Fibroblast of skin of right quadriceps (primary cell): ENCODE measurements at places on chromosomes 12 and 14.
A peak's percentile ranks its signal among the peaks of the same experiment; 100 is the strongest.

- peak; percentile 80 for DNase-seq
Observed at GRCh38 chr12:64171715-64172114, 50.4 kb downstream of the KICS2 start.

- no peak for DNase-seq
Observed at GRCh38 chr12:117159674-117160073, 30.6 kb downstream of the FBXO21 start.

DNA sequence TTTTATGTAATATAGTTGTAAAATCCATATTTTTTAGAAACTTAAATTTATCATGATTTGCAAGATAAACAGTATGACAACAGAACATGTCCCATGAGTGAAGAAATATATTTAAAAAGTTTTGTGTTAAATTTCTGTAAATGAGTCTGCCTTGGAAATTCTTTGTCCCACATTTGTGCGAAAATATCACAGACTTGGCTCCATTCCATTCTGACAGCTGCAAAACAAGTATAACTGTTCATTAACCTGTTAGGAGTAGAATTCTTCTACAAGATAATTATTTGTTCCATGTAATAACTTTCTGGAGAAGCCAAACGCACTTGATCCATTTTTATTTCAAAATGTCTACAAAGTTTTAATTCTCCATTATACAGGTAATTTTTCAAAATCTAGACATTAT, 37.9 kb downstream of the MDM1 start:
- DNase-seq = no peak

DNA sequence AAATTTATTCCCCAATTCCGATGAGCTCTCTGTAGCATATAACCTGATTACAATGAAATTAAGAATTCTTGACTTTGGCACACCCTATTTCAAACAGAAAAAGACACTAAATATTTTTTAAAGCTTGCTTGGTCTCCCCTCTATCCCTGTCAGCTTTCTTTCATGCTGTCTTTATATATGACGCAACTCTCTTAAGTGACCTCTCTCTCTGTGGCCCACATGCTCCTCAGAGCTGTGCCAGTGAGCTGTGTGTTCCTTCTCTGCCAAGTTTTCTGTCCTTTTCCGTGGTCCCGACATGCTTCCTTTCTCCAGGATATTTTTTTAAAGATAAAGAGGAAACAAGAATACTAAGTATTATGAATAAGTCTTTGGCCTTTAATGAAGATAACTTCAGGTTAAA, 484.0 kb downstream of the ETNK1 start:
- no peak for DNase-seq

GRCh38 chr12:121766290-121767039, 27.0 kb downstream of the RHOF start:
- DNase-seq = no peak

GRCh38 chr14:66242001-66242400, 244.2 kb upstream of the CCDC196 start:
- no peak for DNase-seq

DNA sequence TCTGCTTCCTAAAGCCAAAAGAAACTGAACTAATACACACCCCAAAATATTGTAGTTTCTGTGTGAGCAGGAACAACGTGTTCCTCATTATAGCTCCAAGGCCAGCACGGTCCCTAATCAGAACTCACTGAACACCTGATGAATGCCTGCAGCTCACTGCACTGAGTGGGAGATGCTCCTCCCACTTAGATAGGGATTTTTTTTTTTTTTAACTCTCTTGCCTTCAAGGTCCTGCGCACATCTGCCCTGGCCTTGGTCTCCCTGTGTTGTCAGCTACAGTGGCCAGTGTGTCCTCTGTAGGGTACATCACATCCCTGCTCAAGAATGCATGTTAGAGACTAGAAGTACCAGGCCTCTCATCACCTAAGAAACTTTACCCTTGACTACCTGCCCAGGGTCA, 44.3 kb upstream of the TMPO start:
- no peak for DNase-seq

GRCh38 chr12:108305520-108305919, 33.6 kb downstream of the CMKLR1 start:
- peak; percentile 85 for DNase-seq

DNA sequence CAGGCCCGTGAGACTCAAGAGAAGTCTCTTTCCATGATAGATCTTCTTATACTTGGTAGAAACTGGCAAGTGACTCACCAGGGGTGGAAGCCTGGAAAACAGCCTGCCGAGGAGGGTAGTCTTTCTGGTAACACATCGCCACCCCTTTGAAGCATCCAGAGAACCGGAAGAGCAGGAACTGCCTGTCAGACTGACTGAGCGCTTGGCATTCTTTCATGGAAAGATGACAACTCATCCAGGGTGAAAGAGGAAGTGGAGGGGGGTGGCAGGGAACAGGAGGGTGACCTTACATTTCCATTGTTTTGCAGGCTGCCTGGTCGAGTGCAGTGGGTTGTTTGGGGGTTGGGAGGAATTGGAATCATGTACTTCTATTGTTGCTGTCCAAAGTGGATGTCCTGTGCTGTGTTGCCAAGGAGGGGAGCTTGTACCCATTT, 34.5 kb downstream of the PRKCH start:
- DNase-seq = peak; percentile 26

DNA sequence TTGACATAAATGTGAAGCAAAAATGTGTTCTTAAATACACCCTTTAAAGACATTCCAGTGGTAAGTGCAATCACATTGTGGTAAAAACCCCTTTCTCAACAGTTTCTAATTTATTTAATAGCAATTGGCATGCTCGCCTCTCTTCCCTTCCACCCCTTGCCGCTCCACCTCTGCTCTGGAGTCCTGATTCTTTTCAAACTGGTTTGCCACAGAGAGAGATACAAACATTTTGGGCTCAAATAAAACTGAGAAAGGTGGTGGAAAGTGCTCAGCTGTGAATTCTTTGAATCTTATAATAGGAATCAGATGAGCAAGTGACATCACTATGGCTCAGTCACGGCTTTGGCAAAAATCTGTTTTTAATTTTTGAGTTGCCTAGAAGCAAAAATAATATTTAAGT, 993.9 kb downstream of the GALC start:
- peak; percentile 95 for DNase-seq

GRCh38 chr14:68663385-68664076, 129.3 kb downstream of the ZFP36L1 start:
- no peak for DNase-seq

GRCh38 chr12:104742551-104743201, 215.4 kb downstream of the SLC41A2 start:
- no peak for DNase-seq

GRCh38 chr14:74085047-74085637, 386 bp downstream of the LIN52 start:
- peak; percentile 36 for DNase-seq

GRCh38 chr14:94961386-94962165, 191.7 kb upstream of the GSC start:
- no peak for DNase-seq

GRCh38 chr14:97748616-97749015, 951.4 kb downstream of the VRK1 start:
- no peak for DNase-seq

DNA sequence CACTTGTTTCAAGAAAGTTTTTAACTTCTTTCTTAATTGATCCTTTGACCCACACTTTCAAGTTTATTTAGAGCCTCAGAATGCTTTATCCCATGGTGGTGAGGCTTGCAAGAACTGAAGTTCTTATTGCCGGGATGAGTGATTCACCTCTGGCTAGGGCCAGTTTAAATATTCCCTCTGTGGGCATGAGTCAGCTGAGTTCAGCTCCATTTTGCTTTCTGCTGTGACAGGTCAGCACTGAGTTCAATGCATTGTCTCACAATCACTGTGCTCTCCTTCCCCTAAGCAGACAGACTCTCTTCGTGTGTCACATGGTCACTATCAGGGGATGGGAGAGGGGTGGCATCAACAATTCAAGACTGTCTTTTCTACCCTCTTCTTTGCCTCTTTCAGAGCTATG, 514.6 kb upstream of the FBXO33 start:
- peak; percentile 2 for DNase-seq

- DNase-seq = peak; percentile 68
Observed at GRCh38 chr12:2288001-2288400, 235.2 kb downstream of the CACNA1C start.

DNA sequence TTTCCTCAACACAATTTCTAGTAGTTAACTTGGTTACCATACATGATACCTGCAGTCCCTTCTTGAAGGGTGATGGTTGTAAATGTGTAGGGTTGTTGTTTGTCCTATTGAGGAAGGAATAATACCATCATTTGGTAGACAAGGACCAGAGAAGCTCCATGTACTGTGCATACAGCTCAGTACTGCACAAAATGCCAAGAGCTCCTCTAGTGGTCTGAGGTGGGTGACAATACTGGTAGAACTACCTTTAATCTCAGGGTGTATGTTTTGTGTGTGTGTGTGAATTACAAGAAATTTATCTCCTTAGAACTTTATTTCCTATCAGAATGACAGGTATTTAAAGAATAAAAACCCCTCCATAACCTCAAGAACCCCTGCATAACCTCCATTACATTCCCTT, 575.3 kb downstream of the TMTC2 start:
- DNase-seq = no peak

- DNase-seq = no peak
Observed at GRCh38 chr14:92507174-92507768, 6.3 kb upstream of the RIN3 start.

GRCh38 chr14:98711453-98711852, 560.5 kb downstream of the BCL11B start:
- peak; percentile 53 for DNase-seq

- no peak for DNase-seq
Observed at GRCh38 chr14:74419086-74419485, 6.9 kb downstream of the SYNDIG1L start.

- no peak for DNase-seq
Observed at GRCh38 chr12:8465301-8465996, 9.7 kb downstream of the CLEC6A start.

- DNase-seq = no peak
Observed at GRCh38 chr14:88452231-88452630, 66.8 kb downstream of the SPATA7 start.

DNA sequence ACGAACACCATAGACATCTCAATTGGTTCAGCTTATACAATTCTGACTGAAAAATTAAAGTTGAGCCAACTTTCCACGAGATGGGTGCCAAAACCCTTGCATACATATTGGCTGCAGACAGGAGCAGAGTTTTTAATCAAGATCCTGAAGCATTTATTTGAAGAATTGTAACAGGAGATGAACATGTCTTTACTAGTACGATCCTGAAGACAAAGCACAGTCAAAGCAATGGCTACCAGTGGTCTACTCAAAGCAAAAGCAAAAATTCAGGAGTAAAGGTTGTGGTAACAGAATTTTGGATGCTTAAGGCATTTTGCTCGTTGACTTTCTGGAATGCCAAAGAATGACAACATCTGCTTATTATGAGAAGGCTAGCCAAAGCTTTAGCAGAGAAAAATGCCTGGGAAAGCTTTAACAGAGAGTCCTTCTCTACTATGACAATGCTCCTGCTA, 20.7 kb downstream of the ZDHHC17 start:
- peak; percentile 74 for DNase-seq

GRCh38 chr12:76445462-76445861, 97.2 kb upstream of the BBS10 start:
- peak; percentile 17 for DNase-seq

GRCh38 chr12:108939594-108939993, 59.7 kb downstream of the DAO start:
- DNase-seq = no peak

DNA sequence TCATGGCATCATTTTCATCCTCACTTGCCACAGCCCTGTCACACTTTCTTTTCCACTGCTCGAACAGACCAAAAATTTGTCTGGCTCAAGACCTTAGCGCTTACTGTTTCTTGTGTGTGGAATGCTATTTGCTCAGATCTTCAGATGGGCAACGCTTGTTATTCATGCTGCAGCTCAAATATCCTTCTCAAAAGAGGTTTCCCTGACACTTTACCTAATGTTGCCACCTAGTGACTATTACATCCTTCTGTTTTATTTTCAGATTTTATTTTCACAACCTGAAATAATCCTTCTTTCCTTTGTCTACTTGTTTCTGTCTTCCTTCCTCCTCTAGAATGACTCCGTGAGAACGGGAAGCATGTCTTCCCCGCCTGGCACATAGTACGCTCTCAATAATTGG, 5.6 kb downstream of the FBXO33 start:
- DNase-seq = peak; percentile 63
